ENCODE measurements at places on chromosomes 13 and 19.

DNA sequence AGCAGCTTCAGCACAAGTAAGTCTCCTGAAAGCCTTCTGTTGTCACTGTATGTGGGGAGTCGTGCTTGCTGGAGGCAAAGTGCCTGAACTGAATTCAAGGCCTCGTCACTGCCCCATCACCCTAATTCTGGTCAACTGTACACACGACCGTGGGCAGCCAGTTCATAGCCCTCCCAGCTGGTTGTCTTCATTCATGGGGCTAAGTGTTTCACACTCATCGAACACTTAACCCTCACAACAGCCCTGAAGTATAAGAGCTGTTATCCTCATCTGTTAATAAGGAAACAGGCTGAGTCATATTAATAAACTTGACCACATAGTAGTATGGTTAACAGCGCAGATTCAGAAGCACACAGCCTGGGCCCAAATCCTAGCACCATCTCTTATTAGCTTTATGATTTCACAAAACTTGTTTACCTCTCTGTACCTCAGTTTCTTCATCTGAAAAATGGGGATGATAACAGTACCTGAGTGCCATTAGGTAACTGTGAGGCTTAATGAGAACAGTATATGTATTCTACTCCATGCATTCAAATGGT lies 66.7 kb downstream of the CDADC1 start:
- DNase-seq = no peak

- DNase-seq = no peak
Measured at GRCh38 chr13:50700664-50701305, 142.7 kb downstream of the DLEU7 start.

DNA sequence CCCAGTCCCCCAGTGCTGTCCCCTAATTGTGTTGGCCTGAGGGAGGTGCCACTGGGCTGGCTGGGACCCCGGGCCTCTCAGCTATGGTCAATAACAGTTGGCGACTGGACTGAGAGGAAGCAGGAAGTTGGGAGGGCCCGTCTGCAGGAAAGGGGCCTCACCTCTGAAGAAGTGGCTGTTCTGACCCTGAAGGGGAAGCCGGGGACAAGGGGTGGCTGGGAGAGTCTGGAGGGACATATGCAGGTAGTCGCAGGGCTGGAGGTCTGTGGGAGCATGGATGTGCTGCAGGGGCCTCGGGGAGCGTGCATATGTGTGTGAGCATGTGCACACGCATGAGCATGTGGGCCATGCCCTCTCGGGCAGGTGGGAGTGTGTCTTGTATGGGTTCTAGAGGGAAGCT lies 5.9 kb downstream of the PKN1 start:
- no peak for DNase-seq

GRCh38 chr13:67806796-67807195 lies 576.7 kb upstream of the PCDH9 start:
- DNase-seq = no peak

DNA sequence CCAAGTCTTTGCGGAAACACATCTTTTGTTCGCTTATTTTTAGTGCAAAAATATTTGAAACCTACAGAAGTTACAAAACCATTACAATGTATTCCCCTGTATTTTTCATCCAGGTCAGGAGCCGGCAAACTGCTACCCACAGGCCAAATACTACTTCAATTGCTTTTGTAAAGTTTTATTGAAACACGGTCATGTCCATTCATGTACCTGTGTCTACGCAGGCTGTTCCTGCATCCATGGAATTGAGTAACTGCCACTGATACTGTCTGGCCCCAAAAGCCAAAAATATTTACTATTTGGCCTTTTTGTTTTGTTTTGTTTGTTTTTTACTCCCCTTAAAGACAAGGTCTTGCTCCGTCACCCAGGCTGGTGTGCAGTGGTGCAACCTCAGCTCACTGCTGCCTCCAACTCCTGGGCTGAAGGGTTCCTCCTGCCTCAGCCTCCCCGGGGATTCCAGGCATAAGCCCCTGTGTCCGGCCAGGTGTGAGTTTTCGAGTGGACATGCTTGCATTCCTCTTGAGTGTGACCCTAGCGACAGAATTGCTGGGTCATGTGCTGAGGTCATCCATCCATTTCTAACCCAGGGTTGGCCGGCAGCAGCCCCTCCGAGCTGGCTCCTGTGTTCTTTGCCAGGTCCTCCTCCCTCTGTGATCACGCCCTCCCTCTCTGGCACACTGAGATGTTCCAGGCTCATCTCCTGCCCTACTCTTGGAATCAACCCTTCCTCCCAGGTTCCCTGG lies 10.9 kb upstream of the S1PR4 start:
- DNase-seq = no peak

GRCh38 chr13:110698689-110699088 lies 7.2 kb downstream of the CARS2 start:
- no peak for DNase-seq

- no peak for DNase-seq
Measured at GRCh38 chr13:75368167-75368566, 113.8 kb downstream of the TBC1D4 start.

DNA sequence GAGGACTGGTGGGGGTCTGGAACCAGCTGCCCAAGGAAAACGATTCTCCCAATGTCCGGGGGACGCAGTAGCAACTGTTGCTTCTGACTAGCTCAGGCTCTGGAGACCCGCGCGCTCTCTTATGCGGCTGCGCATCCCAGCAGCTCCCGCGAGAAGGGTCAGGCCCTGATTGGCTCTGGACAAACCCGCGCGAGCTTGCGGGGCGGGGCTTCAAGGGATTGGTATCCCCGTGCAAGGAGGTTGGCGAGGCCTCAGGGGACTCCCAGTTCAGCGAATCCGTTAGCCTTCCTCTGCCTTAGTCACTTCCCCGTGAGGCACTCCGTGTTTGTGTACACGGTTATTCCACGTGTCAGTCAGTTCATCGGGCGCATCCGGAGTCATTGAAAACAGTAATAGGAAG lies 20.2 kb downstream of the SIGLECL1 start:
- no peak for DNase-seq

DNA sequence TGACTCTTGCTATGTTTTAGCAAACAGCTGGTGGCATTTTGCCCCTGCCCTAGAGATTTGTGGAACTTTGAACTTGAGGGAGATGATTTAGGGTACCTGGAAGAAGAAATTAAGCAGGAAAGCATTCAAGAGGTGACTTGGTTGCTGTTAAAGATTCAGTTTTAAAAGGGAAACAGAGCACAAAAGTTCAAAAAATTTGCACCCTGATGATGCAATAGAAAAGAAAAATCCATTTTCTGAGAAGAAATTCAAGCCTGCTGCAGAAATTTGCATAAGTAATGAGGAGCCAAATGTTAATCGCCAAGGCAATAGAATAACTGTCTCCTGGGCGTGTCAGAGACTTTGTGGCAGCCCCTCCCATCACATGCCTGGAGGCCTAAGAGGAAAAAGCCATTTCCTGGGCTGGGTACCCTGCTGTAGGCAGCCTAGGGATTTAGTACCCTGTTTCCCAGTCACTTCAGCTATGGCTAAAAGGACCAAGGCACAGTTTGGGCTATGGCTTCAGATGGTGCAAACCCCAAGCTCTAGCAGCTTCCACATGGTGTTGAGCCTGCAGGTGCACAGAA lies 958.5 kb upstream of the MIR17HG start:
- DNase-seq = no peak

DNA sequence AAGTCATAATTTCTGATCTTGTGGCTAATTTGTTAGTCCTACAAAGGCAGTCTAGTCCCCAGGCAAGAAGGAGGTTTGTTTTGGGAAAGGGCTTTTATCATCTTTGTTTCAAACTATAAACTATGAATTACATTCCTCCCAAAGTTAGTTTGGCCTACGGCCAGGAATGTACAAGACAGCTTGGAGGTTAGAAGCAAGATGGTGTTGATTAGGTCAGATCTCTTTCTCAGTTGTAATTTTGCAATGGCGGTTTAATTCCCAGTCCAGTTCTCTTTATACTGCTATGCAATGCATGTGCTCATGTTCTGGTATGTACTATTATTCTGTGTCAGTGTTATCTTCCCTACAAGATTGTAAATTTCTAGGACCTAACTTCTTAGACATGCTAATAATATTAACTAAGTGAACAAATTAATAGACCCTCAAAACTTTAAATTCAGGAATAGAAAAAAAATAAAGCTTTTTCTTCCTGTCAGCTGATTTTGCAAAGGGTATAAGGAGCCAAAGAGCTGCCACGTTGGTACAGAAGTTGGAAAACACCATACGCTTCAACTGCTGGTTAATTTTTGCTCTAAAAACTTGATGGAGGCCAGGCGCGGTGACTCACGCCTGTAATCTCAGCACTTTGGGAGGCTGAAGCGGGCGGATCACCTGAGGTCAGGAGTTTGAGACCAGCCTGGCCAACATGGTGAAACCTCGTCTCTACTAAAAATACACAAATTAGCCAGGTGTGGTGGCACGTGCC lies 1.3 kb upstream of the DNAJC15 start:
- no peak for DNase-seq

DNA sequence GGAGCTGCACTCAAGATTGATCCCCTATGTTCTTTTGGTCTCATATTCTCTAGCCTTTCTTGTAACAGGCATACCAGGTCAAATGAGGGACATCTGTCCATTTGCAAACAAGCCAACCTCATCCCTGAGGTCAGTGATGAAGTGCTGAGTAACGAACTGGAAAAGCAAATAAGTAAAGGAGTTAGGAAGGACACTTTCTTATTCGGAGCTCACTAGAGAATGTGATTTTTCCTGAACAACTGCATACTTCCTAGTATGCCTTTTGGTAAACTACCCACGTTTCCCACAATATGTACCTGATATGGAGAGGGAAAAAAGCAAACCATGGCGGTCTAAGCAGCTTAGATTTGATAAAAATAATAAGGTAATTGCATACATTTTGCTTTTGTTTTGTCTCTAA lies 91.0 kb upstream of the MYCBP2 start:
- no peak for DNase-seq

GRCh38 chr13:65461590-65461989 lies 1768.5 kb downstream of the PCDH9 start:
- no peak for DNase-seq

DNA sequence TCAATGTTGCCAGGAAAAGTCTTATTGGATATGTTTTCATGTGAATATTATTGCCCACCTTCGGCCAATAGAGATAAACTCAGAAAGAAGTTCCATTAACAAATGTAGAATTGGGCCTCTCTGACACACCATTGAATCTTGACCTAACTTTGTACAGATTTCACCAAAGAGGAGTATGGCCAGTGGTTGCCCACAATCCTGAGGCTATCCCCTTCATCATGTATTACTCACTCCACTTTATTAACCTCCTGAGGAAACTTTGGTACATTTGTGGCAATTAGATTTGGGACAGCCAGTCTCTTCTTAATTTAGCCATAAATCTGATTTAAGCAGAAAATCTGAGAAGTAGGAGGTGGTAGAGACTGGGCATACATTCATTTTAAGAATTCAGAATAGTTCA lies 53.3 kb upstream of the POSTN start:
- DNase-seq = no peak

- DNase-seq = peak; percentile 94
Measured at GRCh38 chr19:48819366-48819816, 8.6 kb upstream of the BCAT2 start.

DNA sequence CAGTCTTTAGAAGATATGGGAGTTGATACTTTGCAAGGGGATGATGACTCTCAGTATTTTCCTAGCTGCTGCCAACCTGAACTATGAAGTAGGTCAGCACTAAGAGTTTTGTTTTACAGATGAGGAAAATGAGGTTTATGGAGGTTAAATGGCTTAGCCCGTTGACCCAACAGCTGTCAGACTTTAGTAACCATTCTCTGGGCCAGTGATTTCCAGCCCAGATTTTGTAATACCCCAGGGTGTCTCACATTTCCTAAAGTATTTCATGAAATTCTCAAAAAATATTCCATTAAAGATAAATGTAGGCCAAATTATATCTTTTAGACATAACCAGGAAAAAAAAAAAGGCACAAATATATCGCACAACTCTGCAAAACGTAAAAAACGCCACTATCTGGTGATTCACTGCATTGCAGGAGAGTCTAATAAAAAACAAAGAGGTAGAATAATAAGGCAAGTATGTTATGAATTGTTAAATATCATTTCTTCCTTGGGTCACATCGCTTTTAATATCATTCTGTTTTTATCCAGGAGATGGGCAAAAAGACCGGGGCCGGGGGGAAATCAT lies 112.5 kb downstream of the DACH1 start:
- no peak for DNase-seq

DNA sequence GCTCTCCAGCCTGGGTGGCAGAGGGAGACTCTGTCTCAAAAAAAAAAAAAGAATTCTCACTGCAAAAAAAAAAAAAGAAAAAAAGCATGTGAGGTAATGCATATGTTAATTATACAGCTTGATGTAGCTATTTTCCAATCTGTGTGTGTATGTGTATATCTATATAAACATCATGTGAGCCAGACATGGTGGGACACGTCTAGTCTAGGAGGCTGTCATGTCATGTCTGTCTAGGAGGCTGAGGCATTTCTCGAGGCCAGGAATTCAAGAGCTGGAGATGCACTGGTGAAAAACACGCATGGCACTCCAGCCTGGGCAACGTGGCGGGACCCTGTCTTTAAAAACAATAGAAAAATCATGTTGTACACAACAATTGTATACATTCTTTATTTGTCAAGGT lies 6.9 kb upstream of the SBK3 start:
- no peak for DNase-seq

All from psoas muscle (tissue), 8 donors.